ENCODE measurements at places on chromosomes 7 and 10. TPM values are rescaled to one million over a fixed set of nuclear protein-coding genes. Genes with fewer than 3 reads are reported as not detected.

- no peak for DNase-seq
These were observed 45.2 kb downstream of the DNAJB9 start for GRCh38 chr7:108614896-108615295.

DNA sequence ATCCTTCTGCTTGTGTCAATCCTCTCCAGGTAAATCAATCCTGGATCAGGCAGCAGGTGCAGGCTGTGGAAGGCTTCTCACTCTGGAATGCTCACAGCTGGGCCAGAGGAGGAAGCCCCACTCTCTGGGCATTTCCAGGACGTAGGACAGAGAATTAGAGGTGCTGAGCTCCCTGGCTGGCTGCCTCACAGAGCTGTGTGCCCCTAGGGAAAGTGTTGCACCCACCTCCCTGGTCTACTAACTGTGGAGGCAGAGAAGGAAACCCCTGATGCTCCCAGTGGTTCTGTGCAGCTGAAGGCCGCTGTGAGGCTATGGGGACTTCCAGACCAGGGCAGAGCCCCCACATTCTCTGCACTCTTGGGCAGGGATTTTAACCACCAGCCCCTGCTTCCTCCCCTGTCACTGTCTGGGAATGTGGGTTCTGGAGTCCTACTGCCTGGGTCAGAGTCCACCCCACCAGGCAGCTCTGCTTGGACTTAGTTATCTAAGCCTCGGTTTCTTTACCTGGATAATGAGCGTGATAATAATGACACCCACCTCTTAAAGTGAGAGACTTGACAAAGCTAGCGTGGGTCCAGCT is 73.5 kb upstream of the EEPD1 start:
- DNase-seq = no peak

GRCh38 chr7:32872421-32872820 is 19.1 kb downstream of the KBTBD2 start:
- no peak for DNase-seq

- no peak for DNase-seq
These were observed 10.6 kb downstream of the FASTK start for GRCh38 chr7:151069841-151070573.

DNA sequence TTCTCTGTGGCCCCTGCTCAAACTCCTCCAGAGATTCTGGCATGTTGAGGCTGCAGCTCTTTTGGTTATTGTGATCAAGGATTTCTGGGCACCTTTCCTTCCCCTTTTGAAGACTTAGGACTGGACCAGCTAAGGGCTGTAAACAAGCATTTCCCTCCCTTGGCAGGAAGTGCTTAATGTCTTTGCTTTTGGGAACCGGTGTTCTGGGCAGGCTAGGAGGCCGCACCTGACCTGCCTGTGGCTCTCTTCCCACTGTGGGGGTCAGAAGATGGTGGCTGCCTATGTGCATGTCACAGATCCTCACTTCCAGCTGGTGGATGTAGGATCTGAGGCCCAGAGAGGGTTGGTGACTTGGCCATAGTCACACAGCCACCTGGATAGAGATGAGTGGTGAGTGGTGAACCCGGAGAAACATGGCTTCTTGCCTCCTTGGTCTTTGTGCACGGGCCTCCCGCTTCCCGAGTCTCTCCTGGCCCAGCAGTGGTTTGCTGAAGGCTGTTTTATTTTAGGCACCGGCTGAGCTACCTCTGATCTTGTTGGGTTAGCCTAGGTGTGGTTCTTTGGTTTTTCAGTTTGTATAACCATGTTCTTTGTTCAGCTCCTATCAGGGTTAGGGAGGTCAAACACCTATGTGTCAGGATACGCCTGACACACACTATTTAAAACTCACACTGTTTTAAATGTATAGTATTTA is 82.0 kb downstream of the GRK5 start:
- no peak for DNase-seq

DNA sequence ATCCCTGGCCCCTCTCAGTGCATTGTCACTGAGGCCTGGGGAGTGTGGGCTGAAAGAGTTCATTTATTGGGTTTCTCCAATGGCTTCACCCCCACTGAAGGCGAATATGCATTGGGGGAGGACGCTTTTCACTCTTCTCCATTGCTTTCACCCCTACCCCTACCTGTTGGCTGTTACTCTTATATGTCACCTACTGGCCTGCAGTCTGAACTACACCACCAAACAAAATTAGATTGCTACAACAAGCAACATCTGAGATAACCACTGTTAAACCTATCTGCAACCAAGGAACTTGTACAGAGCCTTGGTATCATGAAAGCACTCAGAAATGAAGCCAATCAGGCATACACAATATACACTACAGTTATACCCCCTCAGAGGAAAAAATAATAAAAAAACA is 203.7 kb downstream of the REEP3 start:
- DNase-seq = no peak

DNA sequence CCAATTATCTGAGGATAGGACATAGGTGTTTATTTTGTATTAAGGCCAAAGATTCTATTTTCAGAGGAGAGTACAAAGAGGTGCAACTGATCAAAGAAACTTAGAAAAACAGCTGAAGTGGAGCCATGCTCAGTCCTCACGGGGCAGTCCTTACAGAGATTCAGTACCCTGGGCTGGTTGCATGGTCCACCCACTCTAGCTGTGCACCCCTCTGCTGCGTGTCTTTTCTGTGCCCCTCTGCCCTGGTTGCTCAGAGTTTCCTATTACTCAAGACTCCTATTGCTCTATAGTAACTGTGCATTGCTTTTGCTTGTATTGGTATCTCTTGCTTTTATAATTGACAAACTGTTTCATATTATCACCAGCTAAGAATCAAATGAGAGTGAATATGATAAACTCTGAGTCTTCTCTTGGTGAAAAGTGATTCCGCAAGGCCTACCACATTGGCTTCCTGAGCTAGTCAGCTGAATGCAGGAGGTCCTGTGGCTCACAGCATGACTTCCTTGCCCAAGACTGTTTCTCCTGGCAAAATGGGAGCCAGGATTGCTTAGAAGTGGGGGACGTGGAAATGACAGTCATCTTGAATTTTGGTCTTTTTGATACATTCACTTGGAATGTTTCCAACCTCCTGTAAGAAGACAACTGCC is 137.0 kb downstream of the GLCCI1 start:
- no peak for DNase-seq

GRCh38 chr10:32189400-32190084 is 133.3 kb upstream of the KIF5B start:
- no peak for DNase-seq

- DNase-seq = no peak
These were observed 44.2 kb upstream of the GPR26 start for GRCh38 chr10:123621916-123622315.

DNA sequence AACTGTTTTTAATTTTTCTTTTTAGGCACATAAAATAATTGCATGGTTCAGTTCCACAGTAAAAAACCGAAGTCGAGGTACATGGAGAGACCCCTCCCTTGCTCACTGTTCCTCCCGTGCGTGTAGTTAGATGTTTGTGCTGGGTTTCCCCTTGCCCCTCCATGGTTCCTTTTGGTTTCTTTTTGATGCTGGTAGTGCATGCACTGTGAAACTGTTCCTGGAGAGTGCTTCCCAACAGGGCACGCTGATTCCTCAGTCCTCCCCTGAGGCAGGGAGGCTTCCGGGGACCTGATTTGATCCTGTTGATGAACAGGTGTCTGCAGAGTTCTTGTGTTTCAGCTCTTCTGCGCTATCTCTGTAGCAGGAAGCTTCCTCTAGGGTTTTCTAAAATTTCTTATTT is 69.5 kb downstream of the ADCY1 start:
- DNase-seq = no peak

STOX1 gene
- 2.5 TPM for polyA plus RNA-seq

DNA sequence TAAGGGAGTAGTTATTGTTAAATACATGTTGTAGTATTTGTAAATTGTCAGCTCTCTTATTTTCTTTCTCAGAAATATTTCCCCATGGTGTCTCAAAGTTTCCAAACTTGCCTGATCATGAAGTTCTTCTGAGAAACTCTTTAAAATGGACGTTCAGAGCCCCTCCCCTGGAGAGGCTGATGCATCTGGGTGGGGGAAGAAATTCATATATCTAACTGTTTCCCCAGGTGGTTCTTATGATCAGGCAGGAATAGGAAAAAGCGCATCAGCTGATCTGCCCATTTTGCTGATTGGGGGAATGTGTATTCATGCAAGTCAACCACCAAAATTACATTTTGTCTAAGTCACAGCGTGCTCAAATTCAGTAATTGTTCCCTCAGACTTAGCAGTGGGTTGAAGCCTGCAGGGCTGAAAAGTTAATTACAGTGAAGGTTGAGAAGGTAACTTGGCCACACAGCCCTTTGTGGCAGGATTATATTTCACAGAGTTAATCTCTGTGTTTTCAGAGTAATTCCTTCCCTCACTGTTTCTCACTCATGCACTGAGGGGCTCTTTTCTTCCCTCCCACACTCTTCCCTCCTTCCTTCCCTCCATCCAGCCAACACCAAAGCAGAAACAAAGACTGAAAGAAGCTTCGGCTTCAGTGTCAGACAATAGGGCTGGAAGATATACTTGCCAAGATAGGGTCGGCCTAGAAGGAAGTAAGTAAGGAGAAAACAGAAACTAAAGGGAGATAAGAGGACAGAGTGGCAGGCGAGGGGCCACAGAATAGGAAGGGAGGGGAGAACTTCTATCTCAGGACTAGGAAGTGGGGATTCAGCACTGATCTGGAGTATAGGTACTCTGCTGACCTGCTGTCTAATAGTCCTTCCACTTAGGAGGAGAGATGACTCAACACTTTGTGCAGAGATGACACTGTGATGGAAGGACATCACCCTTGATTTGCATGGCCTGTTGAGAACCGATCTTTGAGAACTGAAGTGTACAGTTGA is 50.5 kb upstream of the STARD3NL start:
- no peak for DNase-seq

DNA sequence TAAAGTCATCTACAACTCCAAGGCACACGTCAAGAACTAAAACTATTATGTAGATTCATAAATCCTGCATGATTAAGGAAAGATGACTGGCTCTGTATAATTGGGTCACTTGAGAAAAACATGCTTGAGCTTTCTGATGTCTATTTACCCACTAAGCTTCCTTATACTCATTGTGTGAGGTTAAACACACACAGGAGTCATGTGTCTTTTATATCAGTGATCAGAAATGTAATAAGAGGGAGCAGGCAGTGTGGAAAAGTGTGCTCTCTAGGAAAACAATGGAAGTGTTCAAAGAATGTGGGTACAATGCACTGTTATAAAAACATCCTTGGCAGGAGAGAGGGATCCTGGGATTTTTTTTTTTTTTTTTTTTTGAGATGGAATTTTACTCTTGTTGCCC is 108.6 kb upstream of the ARID5B start:
- DNase-seq = no peak

- DNase-seq = no peak
These were observed 356.6 kb downstream of the BBS9 start for GRCh38 chr7:33485747-33486493.

- no peak for DNase-seq
These were observed 22.4 kb downstream of the UBTD1 start for GRCh38 chr10:97520978-97521761.

DNA sequence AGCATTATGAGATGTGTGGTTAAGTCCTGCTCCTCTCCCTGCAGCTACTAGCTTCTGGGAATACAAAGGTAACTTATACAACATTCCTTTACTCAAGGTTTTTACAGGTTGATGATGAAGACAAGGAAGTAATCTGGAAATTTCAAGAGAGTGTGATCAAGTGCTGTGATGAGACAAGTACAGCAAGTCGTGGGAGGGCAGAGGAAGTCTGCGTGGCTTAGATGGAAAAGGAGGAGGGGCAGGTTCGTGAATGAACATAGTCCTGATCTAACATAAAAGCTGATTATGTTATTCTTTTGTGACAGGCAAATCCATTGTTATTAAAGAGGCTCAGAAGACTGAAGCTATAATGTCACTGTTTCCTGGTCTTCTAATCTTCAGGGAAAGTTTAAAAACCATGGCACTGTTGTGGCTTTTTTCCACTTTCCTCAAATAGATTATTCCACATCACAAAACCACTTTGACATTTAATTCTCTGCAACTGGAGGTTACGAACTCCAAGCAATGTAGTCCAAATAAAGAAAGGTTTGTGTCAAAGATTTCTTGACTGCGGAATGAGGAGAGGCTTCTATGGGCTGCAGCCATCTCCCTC is 84.1 kb downstream of the CPXM2 start:
- no peak for DNase-seq

GRCh38 chr10:128854204-128854603 is 612.8 kb upstream of the MGMT start:
- DNase-seq = no peak

GRCh38 chr7:31648288-31648687 is 38.7 kb upstream of the PPP1R17 start:
- DNase-seq = no peak

DNA sequence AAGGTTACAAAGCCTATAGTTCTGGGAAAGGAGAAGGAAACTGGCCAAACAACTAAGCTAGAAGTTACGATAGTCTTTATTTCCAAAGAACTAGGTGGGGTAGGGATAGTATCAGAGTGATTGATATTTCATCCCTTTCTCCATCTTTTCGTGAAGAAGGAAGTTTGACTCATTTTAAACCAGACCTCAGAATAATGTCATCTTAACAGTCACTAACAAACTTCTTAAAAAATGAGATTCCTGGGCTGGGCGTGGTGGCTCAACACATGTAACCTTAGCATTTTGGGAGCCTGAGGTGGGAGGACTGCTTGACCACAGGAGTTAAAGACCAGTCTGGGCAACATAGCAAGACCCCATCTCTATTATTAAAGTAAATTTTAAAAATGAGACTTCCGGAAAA is 69.4 kb downstream of the ARL4A start:
- DNase-seq = no peak

- no peak for DNase-seq
These were observed 166.4 kb downstream of the C7orf25 start for GRCh38 chr7:42745357-42746059.

All from forelimb muscle (tissue), 1 donor.